Activated CD8-positive, alpha-beta memory T cell treated with anti-CD3 and anti-CD28 coated beads, Interleukin-2, amount 10 ng/mL, durations not matched to agents 7 days and 5 days (primary cell): ENCODE measurements at places on chromosomes 6 and 20.

DNA sequence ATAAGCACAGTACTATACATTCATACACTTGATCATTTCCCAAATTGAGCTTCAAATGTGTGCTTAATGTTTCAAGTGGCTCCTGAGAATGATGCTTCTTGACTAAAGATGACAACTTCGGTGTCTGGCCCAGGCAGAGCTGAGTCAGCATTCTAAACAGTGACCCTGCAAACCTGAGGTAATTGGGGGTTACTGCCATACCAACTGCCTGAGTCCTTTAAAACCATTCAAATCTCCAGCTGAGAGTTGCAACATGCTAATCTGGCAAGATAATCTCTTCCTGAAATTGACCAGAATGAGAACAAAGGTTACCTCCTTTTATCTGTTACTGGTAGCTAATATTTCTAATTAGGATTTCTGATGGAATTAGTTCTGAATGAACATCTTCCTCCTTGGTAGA lies 8.2 kb downstream of the BACH2 start:
- peaks cover 59% of the 10 kb centered on the region for H3K4me1 ChIP-seq
- H3K27me3 ChIP-seq: peaks cover 19% of the 10 kb centered on the region
- peaks cover 12% of the 10 kb centered on the region for H3K36me3 ChIP-seq
- DNase-seq: no peak

DNA sequence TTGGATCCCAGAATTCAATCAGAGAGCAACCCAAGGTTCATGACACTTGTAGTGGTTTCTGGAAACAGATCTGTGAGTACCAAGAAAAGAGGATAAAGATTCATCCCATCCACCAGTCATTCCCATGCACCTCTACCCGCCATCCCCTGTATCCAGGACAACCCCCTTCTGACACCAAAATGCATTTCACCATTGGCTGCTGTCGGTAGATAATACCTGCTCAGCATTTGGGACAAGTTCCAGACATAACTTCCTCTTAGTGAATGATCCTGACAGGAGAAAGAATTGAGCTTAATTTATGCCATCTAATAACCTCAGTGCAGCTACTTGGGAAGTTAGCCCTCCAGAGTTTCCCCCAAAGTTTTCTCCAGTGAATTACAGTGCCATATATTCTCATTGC lies 329.1 kb downstream of the ZFAND3 start:
- no peak overlapping the region for H3K4me3 ChIP-seq
- no peaks in the 10 kb centered on the region for H3K27me3 ChIP-seq
- no peaks in the 10 kb centered on the region for H3K4me1 ChIP-seq
- no peaks in the 10 kb centered on the region for H3K36me3 ChIP-seq
- no peak for DNase-seq

GRCh38 chr6:170291271-170292110 lies 613 bp upstream of the DLL1 start:
- DNase-seq: no peak
- H3K27ac ChIP-seq: no peak overlapping the region
- H3K27me3 ChIP-seq: peaks cover 76% of the 10 kb centered on the region
- no peaks in the 10 kb centered on the region for H3K36me3 ChIP-seq
- peaks cover 32% of the 10 kb centered on the region for H3K4me1 ChIP-seq

GRCh38 chr6:144305985-144306384 lies 20.9 kb downstream of the UTRN start:
- peak overlapping the region; percentile 62 for H3K4me3 ChIP-seq
- peak overlapping the region; percentile 94 for H3K27ac ChIP-seq
- peaks cover 59% of the 10 kb centered on the region for H3K4me1 ChIP-seq
- H3K36me3 ChIP-seq: peaks cover 30% of the 10 kb centered on the region

DNA sequence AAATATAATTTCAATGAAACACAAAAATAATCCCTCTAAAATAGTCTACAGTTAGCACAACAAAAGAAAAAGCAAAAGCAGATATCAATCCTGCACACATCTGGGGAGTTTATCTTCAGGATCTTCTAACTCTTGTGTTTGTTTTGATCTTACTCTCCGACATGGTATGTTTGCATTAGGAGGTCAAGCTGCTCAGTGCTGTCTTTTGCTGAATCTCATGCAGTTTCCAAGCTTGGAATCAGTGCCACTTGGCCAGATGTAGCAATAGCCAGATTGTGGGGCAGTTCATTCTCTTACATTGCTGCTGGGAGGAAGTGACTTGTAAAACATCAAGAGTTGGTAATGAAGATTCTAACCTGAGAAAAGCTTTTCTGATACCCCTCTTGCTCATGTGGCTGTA lies 29.5 kb downstream of the RIOK1 start:
- no peak overlapping the region for H3K27ac ChIP-seq
- no peak overlapping the region for H3K4me3 ChIP-seq
- DNase-seq: no peak

DNA sequence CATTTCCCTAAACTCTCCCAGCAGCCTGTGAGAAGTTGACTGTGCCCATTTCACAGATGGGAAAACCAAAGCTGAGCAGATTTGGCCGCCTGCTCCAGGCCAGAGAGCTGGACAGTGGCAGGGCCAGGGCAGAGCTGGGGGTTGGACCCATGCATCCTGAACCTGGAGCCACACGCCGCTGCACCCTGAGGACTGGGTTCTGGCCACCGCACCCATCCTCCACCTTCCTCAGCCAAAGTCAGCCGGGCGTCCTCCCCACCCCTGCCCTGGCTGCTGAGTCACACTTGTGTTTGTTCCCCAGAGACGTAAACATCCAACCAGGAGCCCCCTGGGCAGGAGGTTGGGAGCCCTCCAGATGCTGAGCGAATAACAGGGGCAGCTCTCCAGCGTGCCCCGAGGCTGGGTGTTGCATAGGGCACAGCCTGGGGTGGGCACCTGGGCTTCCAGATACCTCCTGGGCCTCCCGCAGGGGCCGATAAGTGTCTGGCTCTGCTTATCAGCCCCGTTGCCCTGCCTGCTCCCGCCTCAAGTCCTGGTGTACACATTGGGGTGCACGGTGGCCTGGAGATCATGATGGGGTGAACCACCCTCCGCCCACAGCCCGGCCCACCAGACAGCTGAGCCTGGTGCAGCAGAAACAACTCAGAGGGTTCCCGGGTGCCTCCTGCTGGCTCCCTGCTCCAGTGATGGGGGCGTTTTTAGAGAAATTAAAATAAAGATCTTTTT lies 23.8 kb downstream of the RBM38 start:
- H3K27ac ChIP-seq: no peak overlapping the region
- H3K27me3 ChIP-seq: peaks cover 13% of the 10 kb centered on the region
- no peak overlapping the region for H3K4me3 ChIP-seq
- no peak for DNase-seq
- H3K36me3 ChIP-seq: no peaks in the 10 kb centered on the region
- peaks cover 25% of the 10 kb centered on the region for H3K4me1 ChIP-seq

DNA sequence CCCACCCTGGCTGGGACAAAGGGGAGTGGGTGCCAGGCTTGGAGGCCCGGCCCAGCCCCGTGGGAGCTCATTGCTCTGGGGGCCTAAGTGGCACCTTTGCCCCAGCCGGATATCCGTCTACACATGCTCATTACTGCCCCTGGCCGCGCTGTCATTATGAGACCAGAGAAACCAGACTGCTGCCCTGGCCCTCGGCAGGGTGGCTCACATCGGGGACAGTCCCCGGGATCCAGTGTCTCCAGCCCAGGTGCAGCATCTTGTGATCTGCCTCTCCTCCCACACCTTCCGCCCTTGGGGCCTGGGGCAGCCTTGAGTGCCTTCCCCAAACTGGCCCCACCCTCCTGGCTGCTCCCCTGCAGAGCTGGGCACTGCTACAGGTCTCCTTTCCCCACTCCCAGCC lies 4.9 kb downstream of the SRMS start:
- no peak overlapping the region for H3K4me3 ChIP-seq
- no peaks in the 10 kb centered on the region for H3K36me3 ChIP-seq
- no peak for DNase-seq
- peaks cover 7% of the 10 kb centered on the region for H3K27me3 ChIP-seq

GRCh38 chr6:47041741-47042140 lies 391 bp downstream of the ADGRF1 start:
- no peak for DNase-seq
- H3K4me1 ChIP-seq: no peaks in the 10 kb centered on the region
- peaks cover 5% of the 10 kb centered on the region for H3K27me3 ChIP-seq
- no peak overlapping the region for H3K4me3 ChIP-seq
- H3K27ac ChIP-seq: no peak overlapping the region

- no peak overlapping the region for H3K27ac ChIP-seq
- no peak for DNase-seq
- no peaks in the 10 kb centered on the region for H3K36me3 ChIP-seq
- no peaks in the 10 kb centered on the region for H3K4me1 ChIP-seq
Measured at GRCh38 chr20:31260326-31260932, 3.0 kb downstream of the DEFB115 start.

DNA sequence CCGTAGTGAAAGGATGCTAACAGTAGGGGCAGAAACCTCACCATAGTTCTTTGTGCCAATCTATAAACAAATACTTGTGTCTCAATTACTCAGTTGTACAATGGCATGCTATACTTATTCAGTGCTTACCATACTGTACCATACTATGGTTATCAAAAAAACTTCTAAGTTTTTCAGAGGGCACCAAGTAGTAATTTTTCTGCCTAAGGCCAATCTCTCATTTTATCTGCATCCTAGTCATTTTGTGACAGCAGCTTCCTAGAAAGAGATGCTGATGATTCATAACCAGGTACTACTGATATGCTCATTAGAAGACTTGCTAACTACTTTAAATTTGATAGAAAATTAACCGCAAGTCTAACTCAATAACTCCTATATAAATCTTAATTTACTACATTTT lies 42.9 kb downstream of the TMEM244 start:
- peaks cover 3% of the 10 kb centered on the region for H3K36me3 ChIP-seq
- peaks cover 11% of the 10 kb centered on the region for H3K27me3 ChIP-seq
- H3K4me3 ChIP-seq: no peak overlapping the region

- H3K27ac ChIP-seq: no peak overlapping the region
- no peaks in the 10 kb centered on the region for H3K36me3 ChIP-seq
- H3K27me3 ChIP-seq: peaks cover 20% of the 10 kb centered on the region
- no peak overlapping the region for H3K4me3 ChIP-seq
- no peak for DNase-seq
Measured at GRCh38 chr6:13851330-13851729, 37.0 kb upstream of the MCUR1 start.

DNA sequence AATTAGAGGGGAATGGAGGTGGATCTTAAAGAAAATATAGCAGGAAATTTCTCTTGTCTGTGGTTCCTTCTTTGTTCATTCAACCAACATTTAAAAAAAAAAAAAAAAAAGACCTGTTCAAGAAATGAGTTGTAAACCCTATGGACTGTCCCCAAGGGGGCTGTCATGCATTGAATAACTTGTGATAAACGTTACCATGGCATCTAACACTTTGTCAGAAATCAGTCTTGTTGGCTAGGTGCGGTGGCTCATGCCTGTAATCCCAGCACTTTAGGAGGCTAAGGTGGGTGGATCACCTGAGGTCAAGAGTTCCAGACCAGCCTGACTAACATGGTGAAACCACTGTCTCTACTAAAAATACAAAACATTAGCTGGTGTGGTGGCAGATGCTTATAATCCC lies 381.7 kb downstream of the BCKDHB start:
- H3K4me3 ChIP-seq: no peak overlapping the region
- H3K4me1 ChIP-seq: no peaks in the 10 kb centered on the region
- H3K27me3 ChIP-seq: no peaks in the 10 kb centered on the region
- no peaks in the 10 kb centered on the region for H3K36me3 ChIP-seq
- no peak overlapping the region for H3K27ac ChIP-seq

DNA sequence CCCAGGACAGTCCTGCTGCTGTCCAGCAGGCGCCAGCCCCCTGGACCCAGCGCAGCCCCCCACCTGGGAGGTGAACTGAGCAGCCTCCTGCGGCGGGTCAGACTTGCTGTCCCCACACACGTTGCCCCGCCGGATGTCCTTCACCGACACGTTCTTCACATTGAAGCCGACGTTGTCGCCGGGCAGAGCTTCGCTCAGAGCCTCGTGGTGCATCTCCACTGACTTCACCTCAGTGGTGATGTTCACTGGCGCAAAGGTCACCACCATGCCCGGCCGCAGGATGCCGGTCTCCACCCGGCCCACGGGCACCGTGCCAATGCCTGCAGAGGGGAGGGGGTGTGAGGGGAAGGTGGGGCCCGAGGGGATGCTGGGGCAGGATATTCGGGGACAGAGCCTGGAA lies 8.5 kb downstream of the EEF1A2 start:
- no peak for DNase-seq
- no peaks in the 10 kb centered on the region for H3K4me1 ChIP-seq
- peaks cover 3% of the 10 kb centered on the region for H3K27me3 ChIP-seq
- H3K4me3 ChIP-seq: no peak overlapping the region
